ENCODE measurements at places on chromosomes 13 and 19. TPM values are rescaled to one million over a fixed set of nuclear protein-coding genes. Genes with fewer than 3 reads are reported as not detected.

DNA sequence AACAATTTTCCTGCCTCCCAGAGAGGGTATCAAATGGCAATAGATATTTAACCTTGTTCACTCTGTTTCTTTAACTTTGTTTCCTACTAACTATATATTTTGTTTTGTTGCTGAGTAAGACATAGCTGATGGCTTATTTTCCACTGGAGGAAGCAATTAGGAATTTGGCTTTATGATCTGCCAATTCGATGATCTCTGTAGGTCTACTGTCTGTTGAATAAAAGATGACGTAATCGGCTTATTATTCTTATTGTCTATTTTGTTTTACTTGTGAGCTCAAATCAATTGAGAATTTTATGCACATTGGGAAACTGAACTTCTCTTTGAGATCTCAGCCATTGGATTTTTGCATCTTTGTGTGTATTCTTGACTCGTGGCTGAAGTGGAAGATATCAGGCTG is 862.6 kb downstream of the EFNB2 start:
- H3K4me1 ChIP-seq: no peaks in the 10 kb centered on the region
- no peaks in the 10 kb centered on the region for H3K27me3 ChIP-seq
- H3K27ac ChIP-seq: no peak overlapping the region
- no peaks in the 10 kb centered on the region for H3K36me3 ChIP-seq
- DNase-seq: no peak

- H3K27ac ChIP-seq: peak overlapping the region; percentile 67
- H3K36me3 ChIP-seq: no peaks in the 10 kb centered on the region
- H3K4me1 ChIP-seq: peaks cover 18% of the 10 kb centered on the region
- peak; percentile 93 for DNase-seq
- peak overlapping the region; percentile 83 for H3K4me3 ChIP-seq
- no peaks in the 10 kb centered on the region for H3K27me3 ChIP-seq
These were observed 14.1 kb upstream of the TNFSF9 start for GRCh38 chr19:6516659-6517291.

GRCh38 chr13:91323349-91323748 is 24.1 kb upstream of the MIR17HG start:
- H3K36me3 ChIP-seq: no peaks in the 10 kb centered on the region
- no peak for DNase-seq

DNA sequence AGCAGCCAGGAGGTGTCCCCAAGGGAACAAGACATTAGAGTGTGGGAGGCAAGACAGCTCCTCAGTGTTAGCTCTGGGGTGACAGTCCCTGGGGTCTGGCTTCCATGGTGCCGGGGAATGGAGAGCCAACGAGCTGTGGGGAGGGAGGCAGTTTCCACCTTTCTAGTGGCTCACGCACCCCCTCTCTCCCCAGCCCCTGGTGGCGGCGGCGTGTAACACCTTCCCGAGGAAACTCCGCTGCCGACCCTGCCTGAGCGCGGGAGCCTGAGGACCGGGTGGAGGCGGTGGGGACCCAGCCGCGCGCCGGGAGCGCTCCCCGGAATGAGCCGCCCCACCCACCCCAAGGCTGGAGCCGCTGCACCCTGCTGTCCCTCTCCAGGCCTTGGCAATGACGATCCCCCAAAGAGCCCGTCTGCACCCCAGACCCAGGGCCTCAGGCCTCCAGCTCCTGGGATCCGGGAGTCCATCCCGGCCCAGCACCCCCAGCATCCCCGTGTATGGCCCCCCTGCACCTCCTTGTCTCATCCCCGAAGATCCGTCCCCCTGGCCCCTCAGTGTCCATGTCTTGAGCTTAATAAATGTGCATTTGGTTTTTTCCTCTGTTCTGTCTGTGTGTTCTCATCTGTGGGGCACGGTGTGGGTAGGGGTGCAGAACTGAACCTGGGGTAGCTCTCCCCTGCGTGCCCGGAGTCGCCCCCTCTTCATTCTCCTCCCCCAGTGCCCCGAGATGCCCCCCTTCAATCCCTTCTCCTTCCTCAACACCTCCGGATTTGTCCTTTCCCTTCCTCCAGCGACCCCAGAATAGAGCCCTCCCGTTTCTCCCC is 622 bp upstream of the FXYD5 start:
- DNase-seq: peak; percentile 63
- H3K27me3 ChIP-seq: no peaks in the 10 kb centered on the region
- H3K4me1 ChIP-seq: peaks cover 22% of the 10 kb centered on the region
- H3K27ac ChIP-seq: peak overlapping the region; percentile 93
- H3K4me3 ChIP-seq: peak overlapping the region; percentile 99

DNA sequence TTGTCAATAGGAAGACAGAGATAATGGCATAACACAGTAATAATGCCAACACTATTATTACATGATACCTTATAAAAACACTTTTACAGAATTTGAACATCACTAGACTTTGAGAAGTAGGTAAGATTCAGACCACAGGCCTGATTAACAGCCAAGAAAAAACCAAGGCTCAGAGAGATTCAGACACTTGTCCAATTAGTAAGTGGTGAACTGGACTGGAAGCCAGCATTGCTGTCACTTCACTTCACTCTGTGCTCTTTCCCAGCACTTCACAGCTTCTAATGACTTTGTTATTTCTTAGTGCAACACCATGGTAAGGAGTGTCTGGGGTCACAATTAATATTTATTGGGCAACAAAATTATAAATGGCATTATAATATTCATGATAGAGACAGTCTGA is 91.9 kb downstream of the TRPC4 start:
- no peak for DNase-seq
- no peak overlapping the region for H3K27ac ChIP-seq
- no peaks in the 10 kb centered on the region for H3K27me3 ChIP-seq
- H3K36me3 ChIP-seq: no peaks in the 10 kb centered on the region

DNA sequence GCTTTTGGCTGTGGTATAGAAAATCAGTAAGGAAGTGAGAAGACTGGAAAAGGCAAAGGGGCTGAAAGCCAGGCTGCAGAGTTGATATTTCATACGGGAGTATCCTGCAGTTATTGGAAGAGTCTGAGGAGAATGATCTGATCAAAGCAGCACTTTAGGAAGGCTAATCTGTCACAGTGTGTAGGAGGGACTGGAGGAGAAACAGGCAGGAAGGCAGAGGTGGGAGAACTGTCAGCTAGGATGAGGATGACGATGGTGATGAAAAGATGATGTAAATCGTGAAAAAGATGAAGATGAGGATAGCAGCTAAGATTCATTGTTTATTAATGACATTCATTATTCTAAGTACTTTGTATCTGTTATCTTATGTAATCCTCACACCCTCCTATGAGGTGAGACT is 123.0 kb downstream of the DNAJC15 start:
- H3K4me3 ChIP-seq: no peak overlapping the region
- H3K4me1 ChIP-seq: peaks cover 7% of the 10 kb centered on the region
- H3K27ac ChIP-seq: no peak overlapping the region

- no peak overlapping the region for H3K27ac ChIP-seq
- H3K27me3 ChIP-seq: no peaks in the 10 kb centered on the region
- no peaks in the 10 kb centered on the region for H3K4me1 ChIP-seq
- no peak for DNase-seq
These were observed 14.5 kb upstream of the ZBTB32 start for GRCh38 chr19:35689836-35690235.

DNA sequence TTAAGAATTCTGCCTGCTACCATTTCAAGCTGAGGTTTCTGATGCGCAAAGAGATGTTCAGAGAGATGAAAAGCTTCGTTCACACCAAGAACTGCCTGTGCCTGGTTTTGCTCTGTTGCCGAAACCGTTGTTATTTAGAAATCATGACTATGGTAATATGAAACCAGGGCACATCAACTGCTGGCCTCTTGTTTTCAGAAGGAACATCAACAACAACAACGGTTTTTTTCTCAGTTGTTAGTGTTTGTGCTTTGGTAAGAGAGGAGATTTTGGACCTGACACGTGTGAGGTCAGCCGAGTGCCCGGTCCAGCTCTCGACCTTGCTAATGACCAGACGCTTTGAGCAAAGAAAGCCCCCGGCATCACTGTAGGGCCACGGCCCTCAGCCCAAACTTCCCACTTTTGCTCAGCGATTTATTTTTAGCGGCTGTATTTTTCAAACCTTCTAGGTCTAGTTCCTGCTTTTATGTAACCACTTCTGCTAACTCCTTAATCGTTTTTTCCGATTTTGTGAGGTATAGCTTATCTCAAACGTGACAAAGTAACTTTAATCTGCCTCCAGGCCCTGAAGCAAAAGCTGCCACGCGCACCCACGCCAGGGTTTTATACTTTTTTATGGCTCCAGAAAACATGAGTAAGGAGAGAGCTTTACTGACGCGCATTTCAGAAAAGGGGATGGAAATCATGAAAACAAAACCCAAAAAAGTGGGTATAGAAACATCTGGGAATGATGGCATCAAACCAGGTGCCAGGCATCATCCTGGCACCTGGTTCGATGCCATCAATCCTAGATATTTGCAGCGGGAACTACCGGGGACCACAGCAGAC is 42.0 kb downstream of the KLF2 start:
- no peak for DNase-seq
- H3K4me3 ChIP-seq: no peak overlapping the region
- no peak overlapping the region for H3K27ac ChIP-seq
- no peaks in the 10 kb centered on the region for H3K27me3 ChIP-seq

DNA sequence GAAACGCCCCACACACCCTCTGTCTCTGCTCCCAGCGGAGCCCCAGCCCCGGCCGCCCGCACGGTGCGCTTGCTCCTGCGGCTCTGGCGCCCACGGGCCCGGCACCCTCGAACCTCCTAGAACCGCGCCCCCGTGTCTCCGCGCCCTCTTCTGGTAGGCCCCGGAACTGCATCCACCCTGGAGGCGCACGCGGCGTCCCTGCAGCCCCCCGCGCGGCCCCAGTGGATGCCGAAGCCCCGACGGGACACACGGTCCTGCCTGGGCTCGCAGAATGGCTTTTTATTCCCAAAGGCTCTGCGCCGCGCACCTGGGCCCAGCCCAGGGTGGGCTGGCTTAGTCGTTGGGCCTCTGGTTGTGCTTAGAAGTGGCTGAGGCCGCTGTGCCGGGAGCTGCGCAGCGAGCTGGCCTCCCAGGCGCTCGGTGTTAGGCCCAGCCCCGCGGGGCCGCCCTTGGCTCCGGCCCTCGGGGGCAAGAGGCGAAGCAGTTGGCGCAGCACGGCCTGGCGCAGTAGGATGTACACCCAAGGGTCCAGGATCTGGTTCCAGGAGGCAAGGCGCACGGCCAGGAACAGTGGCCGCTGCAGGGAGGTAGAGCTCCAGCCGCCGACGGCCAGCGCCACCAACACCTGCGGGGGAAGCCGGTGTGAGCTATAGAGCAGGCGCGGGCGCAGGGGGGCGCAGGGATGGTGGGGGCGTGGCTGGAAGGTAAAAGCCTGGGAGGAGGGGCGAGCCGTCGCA is 2.8 kb downstream of the PTGER1 start:
- DNase-seq: peak; percentile 59
- no peak overlapping the region for H3K4me3 ChIP-seq
- peaks cover 14% of the 10 kb centered on the region for H3K4me1 ChIP-seq
- H3K27ac ChIP-seq: no peak overlapping the region

GRCh38 chr19:7122701-7123100 is 53.2 kb downstream of the ZNF557 start:
- peaks cover 55% of the 10 kb centered on the region for H3K36me3 ChIP-seq
- no peak overlapping the region for H3K4me3 ChIP-seq
- no peak for DNase-seq
- no peaks in the 10 kb centered on the region for H3K4me1 ChIP-seq
- no peak overlapping the region for H3K27ac ChIP-seq
- H3K27me3 ChIP-seq: no peaks in the 10 kb centered on the region

- peaks cover 18% of the 10 kb centered on the region for H3K36me3 ChIP-seq
These were observed 1.4 kb upstream of the ZMYM5 start for GRCh38 chr13:19864746-19865309.

- no peak within 1 kb of the TSS for H3K27ac ChIP-seq
- peaks cover 15% of the 10 kb centered on the region for H3K27me3 ChIP-seq
- H3K4me1 ChIP-seq: no peaks in the 10 kb centered on the region
These were observed at the start of gene SPIB for GRCh38 chr19:50418176-50419021. Gene SPIB, plus strand, starts transcription at chr19:50418938. Its CDS starts 25 bp downstream, at chr19:50418963.

The COL4A2 gene
- 54.6 TPM for total RNA-seq

The ONECUT3 gene
- not detected for total RNA-seq

The CD22 gene
- 0.56 TPM for total RNA-seq

The CERS1 gene
- total RNA-seq: not detected

The SLC25A42 gene
- total RNA-seq: 3.1 TPM

The ZNF77 gene
- total RNA-seq: 4.7 TPM

The PTPRH gene
- 0.56 TPM for total RNA-seq
